NK-92 treated with Interleukin-12 subunit alpha and Interleukin-12 subunit beta, amount 100 ng/mL, for 24 hours (cell line): ENCODE measurements at places on chromosomes 5 and 9.

- no peak for DNase-seq
Measured at GRCh38 chr5:633501-633955, 21.4 kb downstream of the CEP72 start.

- DNase-seq, result no peak
Measured at GRCh38 chr5:137492331-137492730, 6.8 kb downstream of the SPOCK1 start.

GRCh38 chr9:99296291-99296951 is 74.3 kb downstream of the SEC61B start:
- DNase-seq, result no peak

DNA sequence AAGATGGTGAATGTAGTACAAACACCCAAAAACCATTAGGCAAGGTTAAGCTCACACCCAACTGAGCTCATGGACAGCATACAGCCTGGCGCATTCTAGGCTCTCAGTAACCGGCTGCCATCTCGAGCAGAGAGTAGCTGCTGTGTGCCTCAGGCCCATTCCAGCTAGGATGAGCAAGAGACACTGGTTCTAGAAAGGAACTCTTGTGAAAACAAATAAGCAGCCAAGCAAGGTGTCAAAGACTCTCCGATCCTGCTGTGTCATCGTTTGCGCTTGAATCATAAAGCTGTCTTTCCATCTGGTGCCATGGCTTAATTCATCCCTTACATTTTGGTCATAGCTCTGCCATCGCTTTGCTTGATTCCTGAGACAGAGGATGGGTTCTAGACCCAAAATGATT is 135.4 kb upstream of the MSX2 start:
- DNase-seq, result no peak

DNA sequence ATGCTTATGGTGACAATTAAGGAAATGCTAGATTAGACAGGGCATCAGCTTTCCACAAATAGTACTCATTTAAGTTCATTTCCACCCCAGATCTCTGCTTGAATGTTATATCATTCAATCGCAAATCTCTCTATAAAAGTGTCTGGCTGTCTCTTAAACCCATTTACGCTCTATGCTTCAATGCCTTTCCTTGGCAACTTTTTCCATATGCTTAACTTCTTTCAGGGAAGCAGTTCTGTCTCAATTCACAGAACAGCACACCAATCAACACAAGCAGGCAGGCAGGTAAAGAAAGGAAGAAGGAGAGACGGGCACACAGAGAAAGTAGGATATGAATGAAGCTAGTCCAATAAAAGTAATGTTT is 243.1 kb downstream of the DENND1A start:
- DNase-seq, result no peak

GRCh38 chr5:135025730-135026644 is 8.0 kb downstream of the PITX1 start:
- no peak for DNase-seq

- DNase-seq, result peak; percentile 12
Measured at GRCh38 chr9:130235558-130236435, 29.8 kb upstream of the HMCN2 start.

DNA sequence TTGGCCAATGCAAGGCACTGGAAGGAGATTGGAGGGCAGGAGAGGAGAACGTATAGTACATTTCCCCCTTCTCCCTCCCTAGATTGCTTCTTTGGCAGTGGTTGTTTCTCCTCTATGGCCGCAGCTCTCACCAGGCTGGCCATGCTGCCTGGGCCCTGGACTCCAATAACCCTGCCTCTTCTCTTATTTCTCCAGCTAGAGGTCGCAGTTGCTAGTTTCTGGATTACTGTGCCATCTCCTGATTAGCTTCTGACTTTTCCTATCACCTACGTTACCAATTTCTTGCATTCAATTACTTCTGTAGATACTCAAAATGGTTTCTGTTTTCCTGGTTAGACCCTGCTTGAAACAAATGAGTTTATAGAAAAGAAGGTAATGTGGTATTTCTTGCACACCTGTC is 2.4 kb upstream of the MACIR start:
- no peak for DNase-seq

DNA sequence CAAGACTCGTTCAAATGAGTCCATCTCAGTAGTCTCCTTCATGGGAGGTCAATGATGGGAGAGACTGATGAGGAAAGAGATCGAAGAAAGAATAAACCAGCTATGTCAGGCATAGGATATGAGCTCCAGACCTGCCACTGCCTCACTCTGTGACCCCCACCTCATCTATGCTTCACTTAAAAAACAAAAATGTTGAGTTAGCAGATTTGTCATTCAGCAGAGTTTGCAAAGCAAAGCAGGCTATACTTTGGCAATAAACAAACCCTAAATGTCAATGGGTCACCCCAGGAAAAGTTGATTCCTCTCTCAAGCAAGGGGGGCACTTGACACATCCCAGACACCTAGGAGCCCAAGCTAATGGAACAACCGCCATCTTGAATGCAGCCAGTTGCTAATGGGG is 117.0 kb downstream of the GABBR2 start:
- DNase-seq, result no peak

GRCh38 chr5:147628058-147628895 is 118.4 kb upstream of the DPYSL3 start:
- peak; percentile 12 for DNase-seq

DNA sequence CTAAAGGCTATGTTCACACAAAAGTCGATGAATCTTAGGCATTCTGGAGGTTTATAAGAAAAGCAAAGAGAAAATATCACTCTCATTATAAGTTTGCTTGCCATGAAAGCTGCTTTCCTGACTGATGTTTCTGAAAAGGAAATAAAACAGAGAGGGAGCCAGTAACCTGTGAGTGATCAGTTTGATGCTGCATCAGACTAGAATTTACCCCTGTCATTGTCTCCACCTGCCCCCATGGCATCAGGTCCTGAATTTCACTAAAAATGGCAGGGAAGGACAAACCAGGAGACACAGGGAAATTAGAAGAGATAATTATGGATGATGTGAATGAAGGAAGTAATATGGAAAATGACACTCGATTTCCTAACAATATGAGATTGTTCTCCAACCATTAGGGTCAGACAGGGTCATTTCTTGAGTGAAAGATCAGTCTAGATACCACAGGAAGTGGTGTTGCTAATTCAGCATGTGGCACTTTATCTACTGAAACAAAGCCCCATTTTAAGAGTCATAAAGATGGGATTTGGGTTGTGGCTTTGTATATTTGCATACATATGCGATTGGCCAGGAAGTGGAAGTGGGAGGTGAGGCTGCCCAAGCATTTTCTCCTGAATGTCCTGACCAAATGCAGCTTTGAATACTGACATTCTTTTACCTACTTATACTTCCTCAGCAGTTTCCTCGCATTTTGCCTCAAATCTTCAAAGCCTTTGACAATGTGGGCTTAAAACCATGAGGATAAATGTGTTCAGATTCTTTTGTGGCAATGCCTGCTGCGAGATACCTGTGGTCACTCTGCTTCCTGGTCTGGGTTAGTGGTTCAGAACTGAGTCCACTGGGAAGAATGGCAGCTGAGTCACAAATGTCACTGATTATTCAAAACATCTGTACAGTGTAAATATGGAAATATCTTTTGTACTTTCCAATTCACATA is 29.7 kb downstream of the MEGF10 start:
- no peak for DNase-seq

DNA sequence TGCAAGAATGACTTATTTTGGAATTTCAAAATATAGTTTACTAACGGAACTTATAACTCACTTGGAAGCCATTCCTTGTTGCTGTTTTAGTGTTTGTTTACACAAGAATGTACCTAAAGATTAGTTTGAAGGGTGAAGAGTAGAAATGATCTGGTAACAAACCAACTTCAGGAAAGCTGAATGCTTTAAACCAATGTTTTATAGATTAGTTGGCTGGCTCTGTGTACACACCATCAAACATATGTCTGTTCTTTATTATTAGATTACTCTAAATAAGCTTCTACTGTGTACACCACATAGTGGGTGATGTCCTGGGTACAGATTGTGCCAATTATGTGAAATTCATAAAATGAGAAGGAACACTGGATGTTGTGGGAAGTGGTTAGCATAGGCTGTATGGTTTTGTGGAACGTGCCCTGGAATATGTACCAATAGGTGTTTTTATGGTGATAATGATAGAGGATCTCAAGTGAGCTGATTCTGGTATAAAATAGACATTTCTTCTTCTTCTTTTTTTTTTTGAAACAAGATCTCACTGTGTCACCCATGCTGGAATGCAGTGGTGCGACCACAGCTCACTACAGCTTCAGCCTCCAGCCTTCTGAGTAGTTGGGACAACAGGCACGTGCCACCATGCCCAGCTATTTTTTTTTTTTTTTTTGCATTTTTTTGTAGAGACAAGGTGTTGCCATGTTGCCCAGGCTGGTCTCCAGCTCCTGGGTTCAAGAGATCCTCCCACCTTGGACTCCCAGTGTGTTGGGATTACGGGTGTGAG is 109.3 kb upstream of the DHFR start:
- no peak for DNase-seq

DNA sequence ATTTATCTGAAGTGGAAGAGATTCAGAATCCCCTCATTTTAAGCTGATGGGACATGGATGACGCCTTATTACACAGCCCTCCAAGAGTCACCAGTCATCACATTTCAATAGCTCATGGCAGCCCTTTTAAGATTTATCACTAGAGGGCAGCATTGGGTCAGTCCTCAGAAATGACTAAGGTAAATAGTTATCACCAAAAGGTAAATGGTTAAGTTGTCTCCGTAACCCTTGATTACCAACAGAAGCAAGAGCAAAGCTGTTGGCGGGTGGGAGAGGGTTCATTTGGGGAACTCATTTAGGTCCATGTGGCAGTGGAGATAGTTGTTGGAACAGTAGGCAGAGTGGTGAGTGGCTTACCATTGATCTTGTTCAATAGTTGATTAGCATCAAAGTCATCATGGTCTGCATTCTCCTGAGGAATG is 12.0 kb upstream of the C9 start:
- no peak for DNase-seq

DNA sequence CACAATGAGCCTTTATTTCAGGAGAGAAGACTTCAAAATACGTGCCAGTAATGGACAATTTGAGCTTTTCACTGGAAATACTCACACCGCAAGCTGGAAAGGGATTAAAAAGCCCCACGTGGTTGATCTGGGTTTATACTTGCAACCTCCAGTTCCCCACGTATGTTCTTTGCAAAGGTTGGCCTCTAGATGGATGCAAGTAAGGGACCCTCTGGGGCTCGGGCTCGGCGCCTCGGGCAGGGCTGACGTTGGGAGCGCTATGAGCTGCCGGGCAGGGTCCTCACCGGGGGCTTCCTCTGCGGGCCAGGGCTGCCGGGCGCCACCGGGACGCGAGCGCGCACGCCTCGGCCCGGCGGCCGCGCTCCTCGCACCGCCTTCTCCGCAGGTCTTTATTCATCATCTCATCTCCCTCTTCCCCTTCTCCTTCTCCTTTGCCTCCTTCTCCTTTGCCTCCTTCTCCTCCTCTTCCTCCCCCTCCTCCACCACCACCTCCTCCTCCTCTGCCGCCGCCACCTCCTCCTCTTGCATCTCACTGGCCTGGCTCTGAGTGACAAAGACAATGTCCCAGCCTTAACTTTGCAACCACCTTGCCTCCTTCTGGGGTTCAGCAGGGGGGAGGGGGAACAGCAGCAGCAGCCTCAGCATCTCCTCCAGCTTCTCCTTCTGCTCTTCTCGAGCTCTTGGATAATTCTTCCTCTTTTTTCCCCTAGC is 701 bp upstream of the ZNF462 start:
- DNase-seq, result no peak

- no peak for DNase-seq
Measured at GRCh38 chr5:143796125-143796524, 15.8 kb upstream of the HMHB1 start.

DNA sequence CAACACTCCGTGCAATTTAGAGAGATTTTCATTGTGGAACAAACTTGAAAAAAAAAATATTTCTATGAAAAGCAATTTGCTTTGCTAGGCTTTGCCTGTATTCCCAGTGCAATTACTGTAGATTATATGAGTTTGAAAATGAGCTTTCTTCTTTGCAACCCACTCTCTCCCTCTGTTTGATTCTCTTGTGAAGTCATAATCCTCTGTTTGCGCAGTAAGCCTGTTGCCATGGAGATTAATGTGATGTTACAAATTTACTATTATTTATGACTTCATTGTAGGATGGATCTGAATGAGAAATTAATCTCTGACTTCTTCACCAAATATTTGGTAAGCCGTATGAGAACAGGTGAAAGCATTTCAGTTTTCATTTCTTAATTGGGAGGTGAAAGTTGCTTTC is 320.3 kb downstream of the SPATA31D1 start:
- no peak for DNase-seq

DNA sequence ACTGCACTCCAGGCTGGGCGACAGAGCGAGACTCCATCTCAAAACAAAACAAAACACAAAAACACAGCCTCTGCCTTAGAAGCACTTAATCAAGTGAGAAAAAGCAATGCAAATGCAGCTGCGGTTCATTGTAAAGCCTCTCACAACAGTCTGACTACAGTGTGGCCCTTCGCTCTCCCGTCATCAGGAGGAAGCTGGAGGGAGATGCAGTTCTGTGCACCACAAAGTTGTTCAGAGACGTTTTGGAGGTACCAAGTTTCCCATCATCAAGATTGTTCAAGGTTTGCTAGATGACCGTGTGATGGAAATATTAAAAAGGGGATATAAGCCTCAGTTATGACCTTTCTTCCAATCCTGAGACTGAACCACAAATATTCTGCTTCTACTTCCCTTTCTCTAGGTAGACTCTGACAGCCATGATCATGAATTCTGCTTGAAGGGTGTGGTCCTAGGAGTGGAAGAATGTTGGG is 40.9 kb downstream of the SEC61B start:
- DNase-seq, result no peak

DNA sequence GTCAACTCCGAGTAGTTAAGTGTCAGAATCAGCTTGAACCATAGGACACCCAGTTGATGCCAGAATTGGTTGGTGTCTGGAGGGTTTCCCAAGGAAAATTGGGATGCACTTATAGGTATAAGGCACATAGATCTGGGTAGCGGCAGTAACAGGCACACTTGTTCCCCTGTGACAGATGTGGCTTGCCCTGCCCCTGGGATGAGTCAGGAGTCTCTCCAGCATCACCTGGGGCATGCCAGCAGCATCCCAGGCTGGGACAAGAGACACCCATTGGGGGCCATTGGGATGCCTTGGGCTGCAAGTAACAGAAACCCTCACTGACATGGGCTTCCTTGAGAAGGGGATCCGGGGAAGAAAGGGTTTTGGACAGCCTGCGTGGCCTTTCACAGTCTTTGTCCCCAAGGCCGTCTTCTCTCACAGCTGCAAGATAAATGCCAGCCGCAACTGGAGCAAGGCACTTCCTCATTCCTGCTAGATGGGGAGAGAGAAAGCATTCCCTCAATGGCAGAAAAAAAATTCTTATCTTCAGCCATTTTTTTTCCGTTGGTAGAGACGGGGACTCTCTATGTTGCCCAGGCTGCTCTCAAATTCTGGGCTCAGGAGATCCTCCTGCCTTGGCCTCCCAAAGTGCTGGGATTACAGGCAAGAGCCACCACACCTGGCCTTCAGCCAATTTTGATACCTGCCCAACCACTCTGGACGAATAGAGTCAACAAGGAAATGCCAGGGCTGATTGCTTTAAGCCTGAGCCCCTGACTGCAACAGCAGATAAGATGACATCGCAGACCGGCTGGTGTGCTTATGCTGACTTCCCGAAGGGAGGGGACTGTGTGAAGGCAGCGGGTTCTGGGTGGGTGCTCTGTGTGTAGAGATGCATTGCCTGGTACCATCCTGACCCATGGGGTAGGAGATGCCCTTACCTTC is 13.3 kb upstream of the RNF130 start:
- no peak for DNase-seq

- DNase-seq, result no peak
Measured at GRCh38 chr5:17077440-17078233, 139.8 kb upstream of the BASP1 start.

- no peak for DNase-seq
Measured at GRCh38 chr9:35538361-35539234, 48.7 kb downstream of the RUSC2 start.
